Testis (tissue), 5 donors: ENCODE measurements at places on chromosomes 1 and 21. TPM values are rescaled to one million over a fixed set of nuclear protein-coding genes. Genes with fewer than 3 reads are reported as not detected.

DNA sequence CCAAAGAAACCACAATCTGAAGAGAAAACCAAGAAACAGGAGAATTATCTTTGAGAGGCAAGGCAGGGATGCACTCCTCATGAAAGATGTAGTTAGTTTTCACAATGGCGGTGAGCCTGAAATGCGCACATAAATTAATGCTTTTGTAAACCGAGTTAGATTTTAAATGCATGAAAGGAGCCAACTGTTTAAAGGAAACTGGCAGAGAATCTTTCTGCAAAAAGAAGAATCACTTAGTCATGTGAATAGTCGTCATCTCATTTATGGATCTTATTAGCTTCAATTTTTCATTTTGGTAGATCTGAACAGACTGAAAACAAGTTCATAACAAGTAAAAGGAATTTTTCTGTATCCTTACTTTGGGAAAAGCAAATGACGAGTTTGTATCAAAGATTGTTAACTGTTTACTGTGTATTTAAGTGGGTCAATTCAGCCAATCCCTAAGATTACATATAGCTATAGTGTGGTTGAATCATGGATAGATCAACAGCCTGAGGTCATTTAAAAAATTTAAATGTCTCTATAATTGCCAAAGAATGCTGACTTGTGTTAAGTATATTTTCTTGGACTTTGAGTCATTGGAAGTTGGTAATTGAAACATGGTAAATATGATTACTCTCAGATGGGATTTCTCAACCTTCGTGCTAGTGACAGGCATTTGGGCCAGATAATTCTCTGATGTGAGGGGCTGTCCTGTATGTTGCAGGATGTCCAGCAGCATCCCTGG is 226.6 kb upstream of the KAZN start:
- no peak overlapping the region for H3K27ac ChIP-seq
- no peaks in the 10 kb centered on the region for H3K4me1 ChIP-seq
- no peaks in the 10 kb centered on the region for H3K36me3 ChIP-seq
- no peaks in the 10 kb centered on the region for H3K27me3 ChIP-seq
- no peak for DNase-seq

- DNase-seq = peak; percentile 36
- H3K27me3 ChIP-seq = no peaks in the 10 kb centered on the region
- H3K4me3 ChIP-seq = peak overlapping the region; percentile 73
Observed at GRCh38 chr1:221740993-221741702, 741 bp downstream of the DUSP10 start.

DNA sequence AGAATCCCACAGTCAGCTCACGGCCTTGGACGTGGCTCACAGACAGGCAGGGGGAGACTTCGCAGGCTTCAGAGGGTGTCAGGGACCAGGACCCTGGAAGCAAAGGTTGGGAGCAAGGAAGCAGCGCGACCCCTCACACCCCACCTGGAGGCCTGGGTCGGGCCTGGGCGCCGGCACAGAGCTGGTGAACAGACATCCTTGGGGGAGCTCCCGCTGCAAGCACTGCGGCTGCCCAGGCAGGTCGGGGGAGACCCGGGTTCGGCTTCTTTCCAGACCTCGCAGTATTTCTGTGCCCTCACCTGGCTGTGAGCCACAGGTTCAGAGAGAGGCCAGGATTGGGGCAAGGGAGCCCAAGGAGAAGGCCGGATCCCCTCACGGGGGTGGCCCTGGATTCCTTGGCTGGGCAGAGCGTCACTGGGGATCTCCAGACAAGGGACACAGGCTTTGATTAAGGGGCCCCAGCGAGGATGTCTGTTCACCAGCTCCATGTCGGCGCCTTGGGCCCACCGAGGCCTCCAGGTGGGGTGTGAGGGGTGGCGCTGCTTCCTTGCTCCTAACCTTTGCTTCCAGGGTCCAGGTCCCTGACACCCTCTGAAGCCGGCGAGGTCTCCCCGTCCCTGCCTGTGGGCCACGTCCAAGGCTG is 37.9 kb upstream of the TSPEAR start:
- H3K4me1 ChIP-seq = no peaks in the 10 kb centered on the region
- no peak for DNase-seq
- H3K27ac ChIP-seq = no peak overlapping the region
- H3K27me3 ChIP-seq = no peaks in the 10 kb centered on the region
- H3K36me3 ChIP-seq = no peaks in the 10 kb centered on the region
- no peak overlapping the region for H3K4me3 ChIP-seq

GRCh38 chr1:64535938-64536835 is 66.3 kb downstream of the CACHD1 start:
- DNase-seq = no peak
- H3K36me3 ChIP-seq = no peaks in the 10 kb centered on the region
- H3K27me3 ChIP-seq = no peaks in the 10 kb centered on the region
- no peak overlapping the region for H3K27ac ChIP-seq
- peaks cover 19% of the 10 kb centered on the region for H3K4me1 ChIP-seq

DNA sequence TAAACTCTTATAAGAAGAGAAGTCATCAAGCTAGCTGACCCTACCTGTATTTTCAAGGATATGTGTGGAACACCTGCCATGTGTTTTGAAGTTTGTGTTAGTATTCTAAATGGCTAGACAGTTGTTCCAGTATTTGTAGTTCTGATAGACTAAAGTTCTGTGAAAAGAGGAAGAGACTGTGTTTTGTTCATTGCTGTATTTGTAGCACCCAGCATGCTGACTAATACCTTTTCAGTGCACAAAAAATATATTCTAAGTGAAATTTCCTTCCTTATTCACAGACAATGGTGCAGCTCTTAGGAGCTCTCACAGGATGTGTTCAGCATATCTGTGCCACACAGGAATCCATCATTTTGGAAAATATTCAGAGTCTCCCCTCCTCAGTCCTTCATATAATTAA is 8.2 kb upstream of the METTL18 start:
- no peaks in the 10 kb centered on the region for H3K27me3 ChIP-seq
- no peaks in the 10 kb centered on the region for H3K36me3 ChIP-seq
- no peak for DNase-seq
- no peak overlapping the region for H3K27ac ChIP-seq

DCDC2B gene
- 2.6 TPM for polyA plus RNA-seq

DNA sequence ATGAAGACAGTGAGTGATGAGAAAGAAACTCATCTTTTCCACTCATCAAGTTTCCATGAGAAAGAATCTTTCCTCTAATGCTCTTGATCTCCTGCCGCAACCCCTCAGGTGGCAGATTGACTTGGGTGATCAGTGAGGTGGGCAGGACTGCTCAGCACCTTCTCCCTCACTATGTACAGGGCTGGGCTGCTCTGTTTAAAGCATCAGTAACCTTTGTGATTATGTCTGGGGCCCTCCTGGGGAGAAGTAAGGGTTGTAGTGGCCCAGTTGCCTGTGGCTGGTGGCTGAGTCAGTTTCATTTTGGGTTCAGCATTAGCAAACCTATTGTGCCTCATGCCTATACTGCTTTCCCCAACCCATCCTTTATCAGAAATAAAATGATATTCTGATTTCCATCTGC is 366.0 kb downstream of the TTLL7 start:
- no peak overlapping the region for H3K27ac ChIP-seq
- no peaks in the 10 kb centered on the region for H3K36me3 ChIP-seq
- H3K4me1 ChIP-seq = no peaks in the 10 kb centered on the region
- no peak overlapping the region for H3K4me3 ChIP-seq

- H3K27me3 ChIP-seq = no peaks in the 10 kb centered on the region
- H3K4me3 ChIP-seq = no peak overlapping the region
- no peak overlapping the region for H3K27ac ChIP-seq
- DNase-seq = no peak
- H3K4me1 ChIP-seq = no peaks in the 10 kb centered on the region
Observed at GRCh38 chr1:164472841-164473240, 86.1 kb upstream of the PBX1 start.

DNA sequence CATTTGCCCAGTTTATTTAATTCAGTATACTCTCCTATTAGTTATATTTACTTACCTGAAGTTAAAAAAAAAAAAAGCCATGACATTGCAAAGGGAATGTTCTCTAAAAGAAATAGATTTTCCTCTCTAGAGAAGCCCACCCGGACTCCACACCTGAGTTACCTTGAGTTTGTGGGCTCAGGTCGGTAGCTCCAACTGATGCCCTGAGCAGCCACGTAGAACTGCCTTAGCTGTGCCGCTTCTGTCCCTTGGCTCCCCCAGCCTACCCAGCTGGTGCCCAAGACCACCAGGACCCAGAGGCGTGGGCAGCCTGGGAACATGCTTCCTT is 250 bp downstream of the F5 start:
- H3K36me3 ChIP-seq = no peaks in the 10 kb centered on the region
- no peak for DNase-seq
- peaks cover 8% of the 10 kb centered on the region for H3K4me1 ChIP-seq
- H3K27ac ChIP-seq = no peak overlapping the region

- DNase-seq = no peak
- no peaks in the 10 kb centered on the region for H3K36me3 ChIP-seq
- H3K27ac ChIP-seq = no peak overlapping the region
- no peaks in the 10 kb centered on the region for H3K27me3 ChIP-seq
- H3K4me3 ChIP-seq = no peak overlapping the region
Observed at GRCh38 chr1:45385302-45385701, 45.1 kb upstream of the MUTYH start.

LCE1E gene
- polyA plus RNA-seq = not detected

- DNase-seq = peak; percentile 93
- no peak overlapping the region for H3K27ac ChIP-seq
- H3K27me3 ChIP-seq = no peaks in the 10 kb centered on the region
- no peak overlapping the region for H3K4me3 ChIP-seq
Observed at GRCh38 chr1:17236779-17237560, 11.9 kb upstream of the PADI3 start.

- H3K4me1 ChIP-seq = no peaks in the 10 kb centered on the region
- H3K27ac ChIP-seq = no peak overlapping the region
- H3K36me3 ChIP-seq = no peaks in the 10 kb centered on the region
- H3K27me3 ChIP-seq = no peaks in the 10 kb centered on the region
Observed at GRCh38 chr1:56256153-56257000, 323.0 kb downstream of the PLPP3 start.

- H3K36me3 ChIP-seq = no peaks in the 10 kb centered on the region
- no peak overlapping the region for H3K4me3 ChIP-seq
- peak; percentile 19 for DNase-seq
- peaks cover 42% of the 10 kb centered on the region for H3K4me1 ChIP-seq
Observed at GRCh38 chr1:94329986-94330385, 88.2 kb upstream of the ABCD3 start.

OVAAL gene
- not detected for polyA plus RNA-seq

HIVEP3 gene
- 7.3 TPM for polyA plus RNA-seq

FHAD1 gene
- 59.0 TPM for polyA plus RNA-seq

- DNase-seq = no peak
- no peaks in the 10 kb centered on the region for H3K36me3 ChIP-seq
- no peak overlapping the region for H3K4me3 ChIP-seq
- no peak overlapping the region for H3K27ac ChIP-seq
- no peaks in the 10 kb centered on the region for H3K27me3 ChIP-seq
Observed at GRCh38 chr1:167658574-167659328, 28.7 kb downstream of the RCSD1 start.

SPEN gene
- 54.8 TPM for polyA plus RNA-seq

ENAH gene
- 84.3 TPM for polyA plus RNA-seq

GABPB2 gene
- 50.2 TPM for polyA plus RNA-seq

- no peak for DNase-seq
- peaks cover 3% of the 10 kb centered on the region for H3K4me1 ChIP-seq
- no peak overlapping the region for H3K4me3 ChIP-seq
- no peaks in the 10 kb centered on the region for H3K27me3 ChIP-seq
Observed at GRCh38 chr1:218495931-218496330, 150.8 kb downstream of the TGFB2 start.

DNA sequence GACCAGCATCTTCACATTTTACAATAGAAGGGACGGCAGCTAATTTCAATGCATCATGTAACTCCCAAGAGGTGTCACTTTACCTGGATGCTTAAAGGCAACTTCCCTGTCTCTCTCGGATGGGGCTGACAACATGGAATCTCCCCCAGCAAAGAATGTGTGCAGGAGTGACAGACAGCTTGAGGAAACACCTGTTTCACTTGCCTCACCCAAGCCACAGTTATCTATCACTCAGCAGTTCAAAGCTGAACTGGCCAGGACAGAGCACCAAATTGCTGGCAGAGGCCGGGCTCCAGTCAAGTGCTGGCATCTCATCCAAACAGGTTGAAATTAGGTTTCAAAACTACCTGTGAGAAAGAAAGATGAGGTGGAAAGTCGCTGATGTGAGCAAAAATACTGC is 538.0 kb upstream of the PLXNA2 start:
- H3K27me3 ChIP-seq = no peaks in the 10 kb centered on the region
- H3K4me1 ChIP-seq = no peaks in the 10 kb centered on the region
- no peaks in the 10 kb centered on the region for H3K36me3 ChIP-seq
- no peak overlapping the region for H3K4me3 ChIP-seq
- no peak for DNase-seq

AGPAT3 gene
- polyA plus RNA-seq = 69.8 TPM
